CD4-positive, alpha-beta memory T cell (primary cell): ENCODE measurements at places on chromosomes 5 and 9. TPM values are rescaled to one million over a fixed set of nuclear protein-coding genes. Genes with fewer than 3 reads are reported as not detected.

GRCh38 chr5:63854076-63854475 is 108.2 kb downstream of the HTR1A start:
- H3K27ac ChIP-seq = no peak overlapping the region
- no peak overlapping the region for H3K4me3 ChIP-seq
- no peaks in the 10 kb centered on the region for H3K36me3 ChIP-seq
- no peak for DNase-seq
- H3K4me1 ChIP-seq = no peaks in the 10 kb centered on the region

GRCh38 chr5:66361070-66361469 is 217.0 kb downstream of the SREK1 start:
- H3K36me3 ChIP-seq = no peaks in the 10 kb centered on the region
- H3K27ac ChIP-seq = no peak overlapping the region
- no peak for DNase-seq
- H3K27me3 ChIP-seq = no peaks in the 10 kb centered on the region
- H3K4me3 ChIP-seq = no peak overlapping the region
- no peaks in the 10 kb centered on the region for H3K4me1 ChIP-seq

- H3K27me3 ChIP-seq = no peaks in the 10 kb centered on the region
- no peak overlapping the region for H3K27ac ChIP-seq
- H3K4me1 ChIP-seq = no peaks in the 10 kb centered on the region
- peak; percentile 30 for DNase-seq
- H3K36me3 ChIP-seq = no peaks in the 10 kb centered on the region
Measured at GRCh38 chr5:32076699-32077695, 97.1 kb downstream of the GOLPH3 start.

GRCh38 chr5:20605732-20606525 is 617.9 kb upstream of the CDH18 start:
- H3K36me3 ChIP-seq = no peaks in the 10 kb centered on the region
- no peak overlapping the region for H3K4me3 ChIP-seq
- no peak overlapping the region for H3K27ac ChIP-seq
- no peaks in the 10 kb centered on the region for H3K4me1 ChIP-seq
- no peak for DNase-seq

DNA sequence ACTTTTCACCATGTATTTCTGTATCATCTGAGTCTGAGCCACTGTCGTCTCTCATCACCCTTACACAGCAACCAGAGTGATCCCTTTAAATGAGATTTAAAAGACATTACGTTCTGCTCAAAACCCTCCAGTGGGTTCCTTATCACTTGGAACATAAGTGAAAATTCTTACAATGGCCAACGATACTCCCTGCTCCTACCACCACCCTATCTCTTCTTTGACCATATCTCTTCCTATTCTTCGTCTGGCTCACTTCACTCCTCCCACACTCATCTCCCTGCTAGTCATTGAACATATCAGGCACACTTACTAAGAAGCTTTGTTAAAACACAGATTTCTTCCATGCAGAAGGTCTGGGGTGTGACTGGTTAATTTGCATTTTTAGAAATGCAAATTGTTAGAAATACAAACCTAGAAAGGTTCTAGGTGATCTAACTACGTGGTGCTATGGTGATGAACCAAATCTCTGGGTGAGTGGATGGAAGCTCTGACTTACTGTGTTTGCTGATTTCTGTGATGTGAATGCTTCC is 166.6 kb upstream of the CD180 start:
- peaks cover 12% of the 10 kb centered on the region for H3K4me1 ChIP-seq
- H3K27ac ChIP-seq = no peak overlapping the region
- H3K4me3 ChIP-seq = no peak overlapping the region
- DNase-seq = no peak
- no peaks in the 10 kb centered on the region for H3K36me3 ChIP-seq

DNA sequence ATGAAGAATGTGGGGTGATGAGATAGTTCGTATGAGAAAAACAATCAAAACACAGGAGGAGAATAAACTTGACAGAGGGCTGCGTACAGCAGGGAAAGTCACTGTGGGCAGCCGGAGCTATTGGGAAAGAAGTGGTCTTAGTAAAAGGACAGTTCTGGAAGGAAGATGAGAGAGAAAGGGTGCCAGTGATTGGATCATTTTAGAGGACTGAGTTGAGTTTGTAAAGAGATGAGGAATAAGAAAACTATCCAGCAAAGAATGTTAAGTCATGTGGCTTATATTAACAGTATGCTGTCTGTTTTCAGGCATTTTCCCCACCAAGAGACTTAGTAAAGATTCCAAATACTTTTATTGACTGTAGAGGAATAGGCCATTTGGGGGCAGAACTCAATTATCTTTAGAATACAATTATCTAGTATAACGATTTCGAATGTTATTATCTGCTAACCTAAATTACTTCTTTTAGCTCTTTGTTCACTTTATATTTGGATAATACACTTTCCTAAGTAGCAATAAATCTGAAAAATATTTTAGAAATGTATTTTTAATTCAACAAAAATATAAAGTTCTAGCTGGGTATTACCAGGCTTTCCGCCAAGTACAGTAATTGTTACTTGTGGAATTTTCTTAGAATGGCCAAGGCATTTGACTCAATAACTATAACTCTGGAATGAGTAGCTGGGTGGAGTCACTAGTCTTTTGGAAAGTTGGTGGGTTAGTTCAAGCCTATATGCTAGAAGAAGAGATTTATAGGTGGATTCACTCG is 15.5 kb upstream of the LOX start:
- H3K36me3 ChIP-seq = no peaks in the 10 kb centered on the region
- H3K4me1 ChIP-seq = no peaks in the 10 kb centered on the region

DNA sequence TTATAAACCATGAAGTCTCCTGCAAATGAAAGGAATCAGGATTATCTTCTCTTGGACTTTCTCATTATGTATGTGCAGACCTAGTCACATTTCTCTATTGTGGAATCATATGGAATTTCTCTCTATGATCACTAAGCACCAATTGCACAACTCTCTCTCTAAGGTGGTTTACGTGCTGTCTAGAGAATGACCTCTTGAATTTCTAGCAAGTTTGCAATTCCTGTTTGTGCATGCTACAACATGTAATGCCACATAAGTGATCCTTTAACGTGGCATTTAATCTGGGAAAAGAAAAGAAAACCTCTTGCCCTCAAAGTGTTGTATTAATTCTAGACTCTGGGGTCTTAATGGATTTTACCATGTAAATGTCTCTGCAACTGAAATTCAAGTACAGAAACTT is 5.0 kb upstream of the PPP2R2B start:
- H3K36me3 ChIP-seq = no peaks in the 10 kb centered on the region
- no peaks in the 10 kb centered on the region for H3K27me3 ChIP-seq
- no peak overlapping the region for H3K4me3 ChIP-seq
- no peak for DNase-seq

- H3K4me1 ChIP-seq = peaks cover 22% of the 10 kb centered on the region
- DNase-seq = no peak
- H3K27ac ChIP-seq = no peak overlapping the region
- no peak overlapping the region for H3K4me3 ChIP-seq
Measured at GRCh38 chr9:34642679-34643078, 3.8 kb upstream of the GALT start.

DNA sequence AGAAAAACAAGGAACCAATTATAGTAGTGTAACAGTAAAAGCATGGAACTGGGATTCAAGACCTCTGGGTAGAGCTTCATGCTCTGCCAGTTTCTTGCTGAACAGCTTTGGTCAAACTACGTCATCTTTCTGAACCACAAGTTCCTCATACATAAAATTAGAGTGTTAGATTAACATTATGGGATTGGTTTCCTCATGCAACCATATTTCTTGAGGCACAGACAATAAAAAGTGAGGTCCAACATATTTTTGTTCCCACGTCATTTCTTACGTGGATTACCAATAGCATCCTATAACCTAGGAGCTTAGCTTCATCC is 354.8 kb downstream of the TMEM232 start:
- no peaks in the 10 kb centered on the region for H3K27me3 ChIP-seq
- no peak overlapping the region for H3K27ac ChIP-seq
- no peak for DNase-seq
- no peak overlapping the region for H3K4me3 ChIP-seq
- no peaks in the 10 kb centered on the region for H3K36me3 ChIP-seq

DNA sequence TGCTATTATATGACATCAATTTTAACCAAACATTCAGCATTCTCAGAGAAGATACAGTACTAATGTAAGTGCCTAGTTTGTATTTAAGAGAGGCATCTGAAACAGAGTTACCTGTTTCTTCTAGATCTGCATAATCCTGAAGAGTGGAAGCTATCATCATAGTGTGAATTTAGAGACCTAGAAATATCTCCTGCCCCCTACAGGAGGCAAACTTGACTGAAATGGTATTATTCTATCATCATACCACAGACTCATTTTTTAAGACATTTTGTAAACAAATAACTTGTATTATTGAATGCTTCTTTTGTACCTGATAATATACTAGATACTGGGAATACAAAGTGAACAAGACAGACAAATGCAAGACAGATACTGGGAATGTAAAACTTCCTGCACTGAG is 216.8 kb upstream of the RPS23 start:
- H3K4me3 ChIP-seq = no peak overlapping the region
- H3K27me3 ChIP-seq = no peaks in the 10 kb centered on the region
- no peaks in the 10 kb centered on the region for H3K4me1 ChIP-seq
- no peak overlapping the region for H3K27ac ChIP-seq
- no peaks in the 10 kb centered on the region for H3K36me3 ChIP-seq

- no peak overlapping the region for H3K27ac ChIP-seq
- H3K27me3 ChIP-seq = peaks cover 7% of the 10 kb centered on the region
- no peak for DNase-seq
- no peaks in the 10 kb centered on the region for H3K4me1 ChIP-seq
- H3K36me3 ChIP-seq = no peaks in the 10 kb centered on the region
Measured at GRCh38 chr5:135828782-135829127, 5.7 kb upstream of the SLC25A48 start.

DNA sequence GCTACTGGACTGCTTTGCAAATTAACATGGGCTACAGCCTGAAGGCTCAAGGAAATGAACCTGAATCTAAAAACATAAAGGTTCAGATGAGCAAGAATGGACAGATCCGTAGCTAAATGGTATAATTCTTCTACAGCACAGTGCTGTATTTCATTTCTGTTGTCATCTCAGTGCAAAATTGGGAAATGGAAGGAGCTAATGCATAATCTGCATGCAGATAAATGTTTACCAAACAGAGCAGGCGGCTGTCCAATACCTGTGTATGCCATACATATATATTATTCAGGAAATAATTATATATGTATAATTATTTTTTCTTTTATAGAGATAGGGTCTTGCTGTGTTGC is 4.3 kb upstream of the HSPA9 start:
- no peak for DNase-seq
- H3K4me1 ChIP-seq = peaks cover 7% of the 10 kb centered on the region
- H3K4me3 ChIP-seq = no peak overlapping the region
- no peak overlapping the region for H3K27ac ChIP-seq
- H3K27me3 ChIP-seq = no peaks in the 10 kb centered on the region

- H3K27me3 ChIP-seq = no peaks in the 10 kb centered on the region
- no peak for DNase-seq
- H3K4me3 ChIP-seq = no peak overlapping the region
- H3K27ac ChIP-seq = no peak overlapping the region
- H3K4me1 ChIP-seq = no peaks in the 10 kb centered on the region
- no peaks in the 10 kb centered on the region for H3K36me3 ChIP-seq
Measured at GRCh38 chr9:90074316-90074962, 469.6 kb downstream of the GADD45G start.

DNA sequence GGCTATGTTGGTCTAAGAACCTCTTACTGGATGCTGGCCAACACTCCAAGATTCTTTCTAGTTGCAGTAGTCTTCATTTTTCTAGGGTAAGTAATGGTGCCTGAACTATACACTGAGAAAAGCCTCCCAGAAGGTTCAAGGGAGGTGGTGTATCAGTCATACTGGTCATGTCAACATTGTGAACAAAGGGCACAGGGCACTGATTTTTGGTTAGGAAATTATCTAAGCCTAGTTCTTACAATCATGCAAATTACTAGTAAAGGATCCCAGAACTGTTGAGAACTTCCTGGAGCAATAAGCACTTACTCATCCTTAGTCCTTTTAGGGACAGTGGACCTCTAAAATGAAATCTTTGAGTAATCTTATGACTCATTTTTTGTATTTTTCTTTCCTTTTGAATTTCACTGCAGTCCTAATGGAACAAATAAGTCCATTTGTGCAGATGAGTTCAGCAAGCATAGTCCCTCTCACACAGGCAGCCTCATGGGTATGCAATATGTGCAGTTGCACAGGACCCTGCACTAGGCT is 21.1 kb upstream of the CDC42SE2 start:
- H3K36me3 ChIP-seq = no peaks in the 10 kb centered on the region
- no peak for DNase-seq
- H3K4me1 ChIP-seq = no peaks in the 10 kb centered on the region

- no peak overlapping the region for H3K4me3 ChIP-seq
- H3K27ac ChIP-seq = no peak overlapping the region
- H3K4me1 ChIP-seq = no peaks in the 10 kb centered on the region
Measured at GRCh38 chr5:106759581-106759980, 911.2 kb downstream of the EFNA5 start.

DNA sequence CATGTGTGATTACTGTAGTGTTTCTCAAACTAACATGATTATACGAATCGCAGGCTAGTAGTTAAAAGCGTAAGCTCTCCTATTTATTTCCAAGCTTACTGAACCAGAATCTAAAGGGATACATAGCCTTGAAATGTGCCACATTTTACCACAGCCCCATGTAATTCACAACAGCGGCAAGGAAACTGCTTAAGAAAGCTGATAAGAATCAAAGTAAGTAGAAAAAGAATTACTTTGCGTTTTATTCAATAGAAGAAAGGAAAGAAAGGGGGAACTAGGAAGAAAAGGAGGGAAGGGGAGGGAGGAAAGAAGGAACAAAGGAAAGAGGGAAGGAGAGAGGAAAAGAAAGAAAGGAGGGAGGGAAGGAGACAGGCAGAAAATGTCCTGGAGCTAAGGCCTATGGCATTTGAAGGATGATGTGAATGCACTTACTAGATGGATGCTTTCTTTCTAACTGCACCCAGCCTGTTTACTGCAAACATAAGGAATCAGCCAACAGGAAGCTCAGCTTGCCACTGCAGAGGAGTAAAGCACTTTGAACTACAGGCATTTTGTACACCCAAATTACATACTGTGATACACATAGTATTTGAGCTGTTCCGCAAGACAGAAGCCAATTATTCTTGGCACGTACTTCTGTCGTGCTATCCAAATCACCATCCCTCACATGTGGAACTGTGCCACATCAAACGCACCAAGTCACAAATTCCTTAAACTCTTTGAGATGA is 521.7 kb downstream of the RAB3C start:
- H3K27ac ChIP-seq = no peak overlapping the region
- no peaks in the 10 kb centered on the region for H3K36me3 ChIP-seq
- DNase-seq = no peak
- peaks cover 23% of the 10 kb centered on the region for H3K4me1 ChIP-seq
- H3K27me3 ChIP-seq = no peaks in the 10 kb centered on the region

GRCh38 chr5:139758510-139759075 is 37.0 kb upstream of the PSD2 start:
- H3K4me1 ChIP-seq = peaks cover 13% of the 10 kb centered on the region
- H3K4me3 ChIP-seq = no peak overlapping the region
- H3K27me3 ChIP-seq = peaks cover 25% of the 10 kb centered on the region
- no peaks in the 10 kb centered on the region for H3K36me3 ChIP-seq

APC gene
- total RNA-seq = 40.5 TPM

GSN gene
- total RNA-seq = 8.7 TPM

RGS7BP gene
- not detected for total RNA-seq

SPINK7 gene
- total RNA-seq = not detected

ADAM19 gene
- 31.5 TPM for total RNA-seq

OTULINL gene
- total RNA-seq = 26.3 TPM

DBH gene
- 0.09 TPM for total RNA-seq

WNT8A gene
- total RNA-seq = not detected

QSOX2 gene
- total RNA-seq = 15.0 TPM

INSYN2B gene
- total RNA-seq = not detected

TAF11L6 gene
- not detected for total RNA-seq

FIBCD1 gene
- total RNA-seq = not detected

PSMD5 gene
- total RNA-seq = 59.0 TPM

NFIB gene
- not detected for total RNA-seq

SMIM33 gene
- 1.2 TPM for total RNA-seq
